ENCODE measurements at places on chromosomes 2 and 18.

DNA sequence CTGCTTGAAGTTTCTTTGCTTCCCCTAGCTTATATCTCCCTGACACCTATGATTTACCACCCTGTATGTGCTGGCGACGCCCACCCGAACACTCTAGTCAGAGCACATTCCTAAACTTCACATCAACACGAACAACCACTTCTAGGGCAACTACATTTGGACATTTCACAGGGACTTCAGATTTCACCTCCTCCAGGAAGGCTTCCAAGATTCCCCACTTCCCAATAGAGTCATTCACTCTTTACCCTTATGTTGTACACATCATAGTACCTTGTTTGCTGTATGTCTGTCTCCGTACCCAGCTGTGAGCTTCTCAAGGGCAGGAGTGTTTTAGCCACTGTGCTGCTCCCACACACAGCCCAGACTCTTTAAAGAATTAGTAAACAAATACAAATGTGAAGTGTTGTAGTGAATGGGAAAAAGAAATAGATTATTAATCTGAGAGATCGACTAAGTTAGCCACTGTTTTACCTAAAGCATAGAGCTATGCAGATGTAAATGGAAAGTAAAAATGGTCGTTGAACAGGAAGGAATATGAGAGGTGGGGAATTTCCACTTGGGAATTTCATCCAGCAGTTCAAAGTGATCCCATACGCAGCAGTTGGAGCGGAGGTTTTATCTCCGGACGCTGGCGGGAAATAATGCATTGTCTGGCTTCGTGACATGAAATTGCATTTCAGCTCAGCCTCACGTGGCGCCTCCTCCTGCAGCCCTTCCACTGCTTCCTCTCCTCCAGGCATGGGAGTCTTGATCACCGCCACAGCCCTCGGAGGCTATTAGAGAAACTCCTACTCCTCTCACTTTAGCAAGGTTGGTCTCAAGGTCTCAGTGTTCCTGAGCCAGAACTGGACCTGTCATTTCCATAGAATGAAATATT lies 233.4 kb upstream of the COPS8 start:
- DNase-seq, result no peak
- H3K27ac ChIP-seq, result no peak overlapping the region
- no peaks in the 10 kb centered on the region for H3K4me1 ChIP-seq
- H3K36me3 ChIP-seq, result no peaks in the 10 kb centered on the region
- no peaks in the 10 kb centered on the region for H3K27me3 ChIP-seq

DNA sequence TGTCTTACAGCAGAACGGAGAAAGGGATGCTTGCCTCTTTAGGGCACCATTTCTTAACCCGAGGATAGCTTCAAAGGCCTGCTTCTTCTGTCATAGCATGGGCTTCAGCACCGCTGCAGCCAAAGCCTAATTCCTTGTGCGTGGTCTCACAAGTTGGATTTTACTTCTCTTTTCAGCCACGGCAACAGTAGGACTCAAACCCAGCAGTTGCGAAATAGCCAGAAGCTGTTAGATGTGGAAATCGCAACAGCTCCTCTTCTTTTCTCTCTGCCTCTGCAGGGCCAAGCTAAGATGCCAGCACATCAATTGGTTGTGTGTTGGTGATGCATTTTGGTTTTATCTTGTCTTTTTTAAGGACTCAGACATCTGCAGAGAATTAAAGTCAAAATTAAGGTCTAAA lies 3.1 kb downstream of the NRXN1 start:
- H3K4me1 ChIP-seq, result no peaks in the 10 kb centered on the region
- H3K27ac ChIP-seq, result no peak overlapping the region
- no peak overlapping the region for H3K4me3 ChIP-seq
- DNase-seq, result no peak
- H3K36me3 ChIP-seq, result no peaks in the 10 kb centered on the region
- peaks cover 10% of the 10 kb centered on the region for H3K27me3 ChIP-seq

GRCh38 chr18:64528646-64529045 lies 379.8 kb upstream of the LINC00305 start:
- H3K4me3 ChIP-seq, result no peak overlapping the region
- H3K4me1 ChIP-seq, result no peaks in the 10 kb centered on the region
- H3K36me3 ChIP-seq, result no peaks in the 10 kb centered on the region
- no peaks in the 10 kb centered on the region for H3K27me3 ChIP-seq

- H3K4me1 ChIP-seq, result no peaks in the 10 kb centered on the region
- H3K4me3 ChIP-seq, result no peak overlapping the region
- H3K27me3 ChIP-seq, result no peaks in the 10 kb centered on the region
- no peaks in the 10 kb centered on the region for H3K36me3 ChIP-seq
- no peak for DNase-seq
Observed at GRCh38 chr2:239830121-239831000, 194.8 kb downstream of the NDUFA10 start.
